ENCODE measurements at places on chromosomes 2 and 18.

- DNase-seq = no peak
Measured at GRCh38 chr2:235996419-235996818, 171.8 kb downstream of the GBX2 start.

- DNase-seq = no peak
Measured at GRCh38 chr2:213863541-213863940, 547.3 kb upstream of the VWC2L start.

GRCh38 chr2:45885171-45885621, 233.7 kb downstream of the PRKCE start:
- DNase-seq = no peak

- no peak for DNase-seq
Measured at GRCh38 chr2:110842048-110842447, 109.7 kb downstream of the ACOXL start.

GRCh38 chr2:144248350-144249034, 271.4 kb downstream of the ZEB2 start:
- DNase-seq = no peak

DNA sequence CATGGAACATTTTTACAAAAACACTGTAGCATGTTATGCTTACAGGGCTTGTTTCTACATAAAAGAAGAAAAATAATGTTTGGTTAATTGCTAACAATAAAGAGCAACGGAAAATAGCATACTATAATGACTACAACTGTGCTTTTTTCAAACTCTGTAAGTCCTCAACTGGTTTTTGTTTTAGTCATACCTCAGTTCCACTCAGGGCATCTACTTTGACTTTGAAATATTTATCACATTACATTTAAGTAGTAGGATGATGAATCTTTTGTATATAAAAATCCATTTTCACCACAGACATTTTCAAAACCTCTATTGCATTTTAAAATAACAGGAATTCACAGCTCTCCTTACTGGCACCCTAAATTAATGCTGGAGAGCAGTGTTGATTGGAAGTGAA, 8.3 kb downstream of the SATB2 start:
- DNase-seq = no peak

DNA sequence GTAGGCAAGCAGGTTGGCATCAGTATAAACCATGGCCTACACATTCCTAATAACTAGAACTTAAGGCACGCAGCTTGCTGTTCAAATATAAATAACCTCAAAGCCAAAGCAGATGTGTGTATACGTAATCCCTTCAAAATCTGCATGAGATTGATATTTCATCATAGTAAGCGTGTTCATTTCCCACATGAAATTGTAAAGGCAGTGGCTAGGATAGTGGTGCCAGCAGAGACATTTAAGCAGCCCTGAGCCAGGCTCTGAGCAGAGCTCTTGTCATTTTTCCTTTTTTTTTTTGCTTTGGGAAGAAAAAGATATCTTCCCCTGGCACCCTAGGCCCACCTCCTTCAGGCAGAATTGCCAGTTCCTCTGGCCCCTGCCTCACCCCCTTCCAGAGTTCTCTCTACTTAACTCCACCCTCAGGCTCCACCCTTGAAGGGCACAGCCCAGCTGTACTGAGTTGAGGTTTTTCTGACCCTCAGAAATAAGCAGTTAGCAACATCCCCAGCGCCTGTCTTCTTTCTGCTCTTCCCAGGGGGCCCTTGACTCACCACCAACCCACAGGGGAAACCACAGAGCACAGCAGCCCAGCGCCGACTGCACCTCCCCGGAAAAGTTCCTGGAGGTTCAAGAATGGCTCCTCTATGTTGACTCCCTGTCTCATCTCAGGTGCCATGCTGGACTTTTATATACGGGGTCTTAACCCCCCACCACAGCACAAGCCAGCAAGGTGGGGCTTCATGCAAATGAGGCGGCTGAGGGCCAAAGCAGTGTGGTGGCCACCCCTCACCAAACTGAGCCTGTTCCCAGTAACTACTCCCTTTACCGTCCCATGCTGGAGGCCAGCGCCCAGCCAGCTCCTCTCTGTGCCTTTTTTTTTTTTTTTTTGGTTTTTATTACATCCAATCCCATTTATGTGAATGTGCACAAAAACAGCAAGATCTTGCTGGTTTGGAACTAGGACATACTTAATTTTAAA, 84.7 kb downstream of the EHD3 start:
- DNase-seq = no peak

DNA sequence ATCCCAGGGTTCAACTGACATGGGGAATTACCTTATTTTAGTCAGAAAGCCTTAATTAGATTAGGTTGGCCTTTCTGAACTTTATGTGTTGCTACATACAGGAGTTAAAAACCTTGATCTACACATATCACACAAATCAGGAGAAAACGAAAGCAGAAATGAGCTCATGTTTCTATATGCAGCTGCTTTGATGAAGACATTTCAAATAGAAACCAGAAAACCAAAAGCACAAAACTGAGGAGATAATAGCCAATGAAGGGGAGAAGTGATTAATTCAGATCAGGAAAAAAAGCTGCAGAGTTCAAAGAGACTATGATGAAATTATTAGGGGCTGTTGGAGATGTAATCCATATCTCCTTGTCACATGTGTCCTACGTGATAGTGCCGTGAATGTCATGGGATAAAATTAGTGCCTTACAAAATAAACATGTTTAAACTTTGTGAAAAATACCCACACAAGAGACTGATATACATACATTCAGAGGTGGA, 255.0 kb downstream of the CAMKMT start:
- DNase-seq = no peak

DNA sequence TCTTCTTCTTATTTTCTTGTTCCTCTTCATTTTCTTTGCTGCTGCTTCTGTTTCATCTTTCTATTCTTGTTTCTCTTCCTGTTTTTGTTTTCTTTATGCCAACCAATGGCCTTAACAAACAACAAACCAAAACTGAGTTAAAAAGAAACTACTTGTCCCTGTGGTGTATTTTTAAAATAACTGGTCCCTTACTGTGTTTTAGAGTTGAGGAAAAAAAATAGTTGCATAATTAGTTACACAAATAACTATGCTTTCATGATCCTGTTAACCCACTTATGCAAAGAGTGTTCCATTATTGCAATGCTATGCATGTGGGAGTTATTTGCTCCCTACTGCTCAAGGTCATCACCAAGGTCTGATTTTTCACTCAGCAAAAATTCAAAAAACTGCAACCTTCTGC, 39.5 kb upstream of the IMP4 start:
- no peak for DNase-seq

GRCh38 chr18:8480506-8481328, 128.5 kb upstream of the RAB12 start:
- no peak for DNase-seq

DNA sequence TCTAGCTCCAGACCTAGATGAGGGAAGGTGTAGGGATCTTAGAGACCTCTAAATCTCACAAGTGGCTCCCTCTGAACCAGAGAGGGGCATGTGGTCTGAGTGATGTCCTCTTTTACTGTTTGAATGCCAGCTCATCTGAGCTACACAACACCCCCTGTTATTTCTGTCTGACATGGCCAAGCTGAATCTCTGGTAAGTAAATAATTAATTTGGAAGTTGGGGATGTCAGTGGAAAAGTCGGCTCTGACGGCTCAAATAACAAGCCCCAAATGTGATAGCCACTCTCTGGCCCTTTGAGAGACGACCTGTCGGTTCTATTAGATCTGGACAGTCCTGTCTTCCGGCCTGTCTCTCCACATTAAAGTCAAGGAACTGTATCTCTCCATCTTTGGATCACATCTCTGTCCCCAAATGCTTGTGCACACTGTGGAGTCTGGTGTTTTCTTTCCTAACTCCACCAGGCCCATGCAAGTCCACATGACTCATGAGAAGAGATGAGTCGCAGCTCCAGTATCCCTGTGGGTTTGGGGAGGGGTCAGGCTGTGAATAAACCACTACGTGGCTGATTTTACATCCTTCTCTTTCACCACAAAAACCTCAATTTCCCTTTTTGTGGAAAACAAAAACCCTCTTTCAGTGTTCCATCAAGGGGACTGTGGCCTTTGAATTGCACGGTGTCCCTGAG, 52.5 kb downstream of the SETBP1 start:
- no peak for DNase-seq

- no peak for DNase-seq
Measured at GRCh38 chr2:41160439-41160838, 708.5 kb upstream of the SLC8A1 start.

- no peak for DNase-seq
Measured at GRCh38 chr18:326846-327245, 59.0 kb upstream of the THOC1 start.

- no peak for DNase-seq
Measured at GRCh38 chr2:151984424-151985083, 114.3 kb downstream of the CACNB4 start.

DNA sequence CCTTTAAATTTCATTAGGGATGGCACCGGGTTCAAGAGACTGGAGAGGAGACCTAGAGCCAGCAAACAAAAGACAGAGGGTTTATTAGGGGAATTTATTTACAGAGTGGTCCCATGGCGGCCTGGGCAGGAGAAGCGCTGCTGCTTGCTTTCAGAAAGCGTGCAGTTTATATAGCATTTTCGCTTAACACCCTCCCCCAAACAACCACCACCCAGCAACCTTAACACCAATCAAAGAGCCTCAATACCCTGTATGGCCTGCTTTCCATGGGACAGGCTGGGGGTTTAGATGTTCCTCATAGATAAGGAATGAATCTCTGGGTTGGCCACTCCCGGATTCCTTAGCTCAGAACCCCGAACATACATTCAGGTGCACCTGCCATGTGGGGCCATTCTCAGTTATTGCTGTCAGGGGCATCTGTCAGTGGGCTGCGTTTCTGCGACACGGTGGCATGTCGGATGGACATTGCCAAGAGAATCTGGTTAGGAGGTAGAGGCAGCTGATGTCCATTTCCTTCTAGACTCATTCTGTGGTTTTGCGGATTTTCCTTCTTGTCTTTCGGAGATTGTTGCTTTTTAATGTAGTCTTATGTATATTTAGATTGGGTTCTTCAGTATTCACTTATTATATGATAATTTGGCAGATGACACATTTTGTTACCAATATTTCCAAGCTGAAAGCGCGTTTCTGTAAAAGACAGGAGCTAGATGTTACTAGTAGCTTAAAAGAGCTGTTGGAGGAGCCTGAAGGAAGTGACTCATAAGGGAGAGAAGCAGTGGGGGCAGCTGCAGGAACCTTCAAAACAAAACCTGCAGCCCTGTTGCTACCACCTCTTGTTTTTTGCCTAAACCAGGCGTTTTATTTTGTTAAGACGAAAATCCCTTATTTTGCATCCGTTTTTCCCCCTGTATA, 7.2 kb downstream of the AGAP1 start:
- no peak for DNase-seq

GRCh38 chr2:47145466-47145865, 9.6 kb downstream of the STPG4 start:
- no peak for DNase-seq

DNA sequence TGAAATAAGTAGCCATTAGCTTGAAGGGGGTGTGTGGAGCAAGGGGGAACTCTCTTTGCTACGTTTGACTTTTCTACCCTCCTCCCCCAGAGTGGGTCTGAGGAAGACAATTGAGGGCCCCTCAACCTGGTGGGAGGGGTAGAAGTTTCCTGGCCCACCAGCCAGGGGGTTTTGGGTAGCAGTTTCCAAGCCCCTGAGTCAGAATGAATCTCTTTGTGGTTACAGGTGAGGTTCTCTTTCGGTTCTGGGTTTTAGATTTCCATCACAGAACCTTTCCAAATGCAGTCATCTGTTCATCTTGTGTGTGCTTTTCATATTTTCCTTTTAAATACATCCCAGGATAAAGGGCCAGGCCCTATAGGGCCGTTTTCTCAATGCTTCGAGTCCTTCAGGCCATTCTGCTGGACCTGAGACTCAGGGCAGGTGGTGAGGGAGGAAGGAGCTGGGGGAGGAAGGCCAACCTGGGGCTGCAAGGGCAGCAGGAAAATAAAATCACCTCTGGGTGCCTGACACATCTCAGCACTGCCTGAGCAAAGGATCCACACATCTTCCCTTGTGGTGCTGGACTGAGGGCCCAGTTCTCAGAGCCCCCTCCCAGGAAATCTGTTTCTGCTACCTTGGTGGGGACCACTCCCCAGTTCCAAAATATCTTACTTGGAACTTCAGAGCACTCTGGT, 4.7 kb downstream of the LBH start:
- DNase-seq = no peak

DNA sequence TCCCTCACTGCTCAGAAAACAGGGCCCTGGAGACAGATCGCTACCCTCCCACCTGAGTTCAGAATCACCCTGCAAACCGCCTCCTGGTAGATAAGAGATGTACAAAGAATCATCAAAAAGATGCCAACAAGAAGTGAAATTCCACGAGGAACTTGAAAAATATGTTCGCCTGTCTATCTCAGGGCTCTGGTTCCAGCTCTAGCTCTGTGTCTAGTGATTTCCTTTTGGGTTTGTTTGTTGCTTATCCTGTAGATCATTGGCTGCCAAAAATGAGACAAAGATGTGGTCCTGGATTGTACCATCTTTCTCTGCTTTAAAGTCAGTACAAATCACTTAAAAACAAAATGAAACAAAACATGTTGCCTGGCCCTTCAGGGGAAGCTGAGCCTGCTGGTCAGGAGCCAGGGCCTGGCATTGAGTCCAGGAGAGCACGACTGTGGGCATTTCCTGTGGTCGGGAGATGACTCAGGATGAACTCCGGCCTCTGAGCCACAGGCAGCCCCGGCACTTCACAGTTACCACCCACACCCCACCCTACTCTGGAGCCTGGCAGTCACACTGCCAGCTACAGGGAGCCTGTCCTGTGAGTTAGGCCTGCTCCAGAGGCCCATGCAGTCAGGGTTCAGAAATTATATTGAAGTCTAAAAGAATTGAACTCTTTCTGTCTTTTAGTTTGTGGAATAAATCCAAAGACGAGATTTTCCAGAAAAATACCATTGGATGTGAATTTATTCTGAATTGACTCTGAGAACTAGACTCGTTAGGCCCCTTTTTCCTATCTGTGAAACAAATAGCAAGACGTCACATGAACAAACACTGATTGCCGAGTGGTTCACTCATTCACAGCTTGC, 8.0 kb upstream of the ITGB6 start:
- DNase-seq = no peak

GRCh38 chr2:50490991-50491390, 540.9 kb downstream of the NRXN1 start:
- DNase-seq = no peak

Data from NCI-H2081 treated with DMSO at 0.1 percent for 48 hours (cell line).